ENCODE measurements at places on chromosomes 2 and 18.

GRCh38 chr2:85666435-85667316 is 1.3 kb downstream of the SFTPB start:
- no peak for DNase-seq

- DNase-seq, result no peak
Measured at GRCh38 chr2:52976143-52976949, 791.3 kb upstream of the CHAC2 start.

DNA sequence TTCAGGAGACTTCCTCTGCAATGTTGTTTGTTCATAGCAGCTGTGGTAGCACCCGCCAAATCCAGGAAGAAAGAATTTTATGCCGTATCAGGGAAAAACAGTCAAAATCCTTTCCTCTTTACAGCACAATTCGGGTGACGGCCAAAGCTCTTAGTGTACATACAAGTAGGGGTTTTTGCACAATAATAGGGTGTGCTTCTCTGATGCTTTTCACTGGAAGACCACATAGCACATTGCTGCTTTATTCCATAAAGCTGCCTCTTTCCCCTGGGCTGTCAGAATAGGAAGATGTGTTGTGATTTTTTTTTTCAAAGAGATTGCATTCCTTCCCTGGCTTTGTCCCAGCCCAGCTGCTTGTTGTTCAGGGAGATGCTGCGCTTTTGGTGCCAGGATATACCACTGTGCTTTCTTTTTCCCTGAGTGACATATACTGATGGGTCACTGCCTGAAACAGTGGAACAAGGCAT is 27.2 kb upstream of the LANCL1 start:
- no peak for DNase-seq

DNA sequence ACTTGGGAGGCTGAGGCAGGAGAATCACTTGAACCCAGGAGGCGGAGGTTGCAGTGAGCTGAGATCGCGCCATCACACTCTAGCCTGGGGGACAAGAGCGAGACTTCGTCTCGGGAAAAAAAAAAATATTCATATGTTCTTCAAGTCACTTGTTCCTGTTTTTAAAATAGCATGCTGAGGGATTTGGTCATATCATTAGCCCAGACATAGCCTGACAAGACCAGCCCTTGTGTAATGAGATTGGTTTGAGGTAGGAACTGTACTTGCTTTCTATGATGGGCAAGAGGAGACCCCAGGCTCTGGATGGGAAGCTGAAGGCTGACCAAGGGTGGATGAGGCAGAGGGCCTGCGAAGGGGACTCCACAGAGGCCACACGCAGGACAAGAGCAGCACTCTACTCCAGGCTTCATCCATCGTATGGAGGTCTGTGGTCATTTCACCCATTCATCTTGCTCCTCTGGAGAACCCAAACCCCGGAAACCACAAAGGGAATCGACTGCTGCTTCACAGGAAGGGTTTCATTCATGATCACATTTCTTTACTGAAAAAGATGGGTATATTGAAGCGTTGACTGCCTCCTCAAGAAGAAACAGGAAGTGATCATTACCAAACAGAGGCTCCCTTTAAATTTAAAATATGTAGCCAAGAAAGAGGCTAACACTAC is 87.1 kb upstream of the ZNF397 start:
- DNase-seq, result peak; percentile 13

DNA sequence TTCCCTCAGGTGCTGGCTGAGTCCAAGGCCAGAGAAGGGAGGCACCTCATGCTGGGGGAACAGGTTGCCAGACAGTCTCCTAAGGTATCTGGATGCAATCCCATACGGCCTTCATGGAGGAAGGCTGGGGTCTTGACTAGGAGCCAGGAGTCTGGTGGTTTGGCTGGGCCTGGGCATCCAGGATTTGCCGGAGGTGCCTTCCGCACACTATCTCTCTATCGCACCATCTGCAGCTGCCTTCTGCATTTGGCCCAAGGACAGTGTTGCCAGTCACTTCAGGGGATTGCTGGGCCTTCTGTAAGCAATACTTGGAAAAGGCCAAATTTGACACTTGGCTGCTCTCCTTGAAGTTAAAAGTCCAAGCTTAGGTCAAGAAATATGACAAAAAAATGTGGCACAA is 327.2 kb downstream of the EN1 start:
- no peak for DNase-seq

DNA sequence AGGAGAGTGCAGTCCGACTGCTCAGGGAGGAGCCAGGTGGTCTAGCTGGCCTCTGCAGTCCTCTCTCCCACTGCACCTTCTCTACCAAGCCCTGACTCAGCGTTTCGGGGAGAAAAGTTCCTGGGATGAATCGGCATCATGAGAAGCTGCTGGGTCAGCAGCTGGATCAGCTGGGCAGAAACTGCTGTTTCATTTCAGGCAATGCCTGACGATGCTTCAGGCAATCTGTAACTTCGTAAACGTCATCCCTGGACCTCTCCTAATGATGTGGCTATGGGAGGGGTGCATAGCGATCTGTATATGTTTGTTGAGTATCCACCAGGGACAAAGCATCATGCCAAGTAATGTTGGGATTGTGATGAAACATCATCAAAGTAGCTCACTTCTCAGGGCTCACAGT is 20.7 kb downstream of the LIPG start:
- DNase-seq, result no peak

DNA sequence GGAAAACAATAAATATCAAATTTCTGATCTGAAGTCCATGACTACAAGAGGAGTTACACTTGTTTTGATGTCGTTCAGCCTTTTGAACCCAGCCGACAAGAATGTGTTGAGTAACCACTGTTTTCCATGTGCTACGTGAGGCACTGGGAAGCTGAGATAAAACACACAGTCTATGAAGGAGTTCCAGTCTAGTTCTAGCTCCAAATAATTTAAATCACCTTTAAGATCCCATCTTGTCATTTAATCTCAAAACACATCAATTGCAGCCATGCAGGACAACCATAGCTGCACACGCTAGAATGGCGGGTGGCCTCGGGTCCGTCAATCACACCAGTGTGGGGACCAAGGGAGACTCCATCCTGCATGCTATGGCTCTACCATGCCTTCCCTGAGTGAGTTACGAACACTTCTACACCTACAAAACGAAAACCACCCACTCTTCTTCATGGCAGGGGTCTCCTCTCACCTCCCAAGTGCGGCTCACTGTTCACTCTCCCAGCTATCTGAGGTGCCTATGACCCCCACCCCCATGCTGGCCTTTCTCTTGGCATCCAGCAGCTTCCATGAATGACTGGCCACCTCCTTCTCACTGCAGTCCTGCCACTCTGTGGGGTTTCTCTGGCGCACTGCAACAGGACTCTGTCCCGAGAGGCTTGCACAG is 3.8 kb downstream of the FHL2 start:
- no peak for DNase-seq

DNA sequence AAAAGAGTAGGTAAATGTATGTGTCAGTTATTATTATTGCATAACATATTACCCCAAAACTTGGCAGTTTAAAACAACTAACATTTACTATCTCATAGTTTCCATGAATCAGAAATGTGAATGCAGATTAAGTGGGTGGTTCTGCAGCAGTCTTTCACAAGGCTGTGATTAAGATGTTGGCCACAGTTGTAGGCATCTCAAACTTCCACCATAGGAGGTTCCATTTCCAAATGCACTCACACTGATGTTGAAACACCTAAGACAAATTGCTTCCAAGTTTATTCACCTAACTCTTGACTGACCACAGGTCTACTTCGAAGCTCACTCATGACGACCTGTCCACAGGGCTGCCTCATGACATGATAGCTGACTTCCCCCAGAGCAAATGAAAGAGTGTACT is 360.8 kb downstream of the GRB14 start:
- DNase-seq, result no peak

GRCh38 chr2:10784719-10785118 is 27.9 kb downstream of the PDIA6 start:
- DNase-seq, result no peak

- no peak for DNase-seq
Measured at GRCh38 chr2:124920448-124920847, 895.4 kb downstream of the CNTNAP5 start.

DNA sequence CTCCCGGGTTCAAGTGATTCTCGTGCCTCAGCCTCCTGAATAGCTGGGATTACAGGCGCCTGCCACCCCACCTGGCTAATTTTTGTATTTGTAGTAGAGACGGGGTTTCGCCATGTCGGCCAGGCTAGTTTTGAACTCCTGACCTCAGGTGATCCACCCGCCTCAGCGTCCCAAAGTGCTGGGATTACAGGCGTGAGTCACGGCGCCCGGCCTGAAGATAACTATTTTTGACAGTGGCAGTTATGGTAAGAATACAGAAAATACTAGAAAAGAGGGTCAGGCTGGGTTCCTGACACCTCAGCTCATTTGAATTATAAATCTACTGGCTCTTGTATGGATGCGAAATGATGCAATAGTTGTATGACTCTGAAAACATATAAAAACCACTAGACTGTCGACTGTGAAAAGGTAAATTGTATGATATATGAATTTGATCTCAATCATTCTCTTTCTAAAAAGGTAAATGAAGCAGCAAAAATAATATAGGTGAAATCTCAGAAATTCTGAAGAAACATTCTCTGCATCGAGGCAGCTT is 11.1 kb upstream of the DGKD start:
- DNase-seq, result no peak

DNA sequence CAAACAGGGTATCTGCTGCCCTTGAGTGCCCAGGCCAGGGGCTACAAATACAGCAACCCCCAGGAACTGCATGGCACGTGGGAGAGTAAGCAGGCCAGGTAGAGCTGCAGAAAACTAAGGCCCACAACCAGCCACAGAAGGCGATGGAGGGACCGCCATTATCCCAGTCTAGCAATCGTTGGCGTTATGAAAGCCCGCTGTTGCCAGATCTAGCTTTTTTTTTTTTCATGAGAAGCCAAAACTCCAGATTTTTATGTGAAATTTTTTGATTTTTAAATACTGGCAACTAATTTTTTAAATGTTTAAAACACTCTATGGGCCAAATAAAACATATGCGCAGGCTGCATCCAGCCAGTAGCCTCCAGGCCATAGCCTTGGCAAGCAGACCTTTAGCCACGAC is 59.8 kb downstream of the DNMT3A start:
- no peak for DNase-seq

GRCh38 chr18:10518595-10519255 is 7.1 kb upstream of the NAPG start:
- no peak for DNase-seq

DNA sequence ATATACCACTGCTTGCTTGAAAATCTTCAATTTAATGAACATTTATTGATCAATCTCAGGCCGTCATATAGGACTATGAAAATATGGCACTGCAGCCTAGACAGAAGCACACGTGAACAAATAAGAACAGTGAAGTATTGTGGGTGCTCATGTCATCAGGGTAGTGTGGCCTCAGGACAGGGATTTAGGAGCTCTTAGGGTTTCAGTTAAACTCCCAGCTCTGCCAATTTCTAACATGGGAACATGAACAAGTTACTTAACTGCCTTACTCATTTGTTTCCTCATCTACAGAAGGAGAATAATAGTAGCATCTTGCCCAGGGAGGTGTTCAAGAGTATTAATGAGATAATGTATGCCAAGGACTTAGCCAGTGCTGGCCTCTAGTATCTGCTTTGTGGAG is 146.0 kb upstream of the MAP3K20 start:
- no peak for DNase-seq

DNA sequence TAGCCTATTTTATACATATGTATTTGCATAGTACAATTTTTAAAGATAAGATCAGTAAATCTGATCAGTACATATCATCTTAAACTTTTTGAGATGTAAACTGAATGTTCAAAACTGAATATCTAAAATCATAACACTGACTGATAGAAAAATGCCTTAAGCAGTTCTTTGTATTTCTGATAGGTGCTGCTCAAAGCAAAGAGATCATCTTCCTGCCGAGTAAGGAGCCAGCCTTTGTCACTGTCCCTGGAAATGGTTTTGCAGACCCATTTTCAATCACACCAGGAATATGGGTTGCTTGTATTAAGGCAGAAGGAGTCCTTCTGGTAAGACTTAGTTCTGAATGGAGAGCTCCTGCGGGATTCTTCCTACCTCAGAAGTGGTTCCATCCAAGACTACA is 135.0 kb downstream of the LAMA3 start:
- DNase-seq, result no peak

- DNase-seq, result no peak
Measured at GRCh38 chr2:11866358-11867335, 120.2 kb downstream of the LPIN1 start.

DNA sequence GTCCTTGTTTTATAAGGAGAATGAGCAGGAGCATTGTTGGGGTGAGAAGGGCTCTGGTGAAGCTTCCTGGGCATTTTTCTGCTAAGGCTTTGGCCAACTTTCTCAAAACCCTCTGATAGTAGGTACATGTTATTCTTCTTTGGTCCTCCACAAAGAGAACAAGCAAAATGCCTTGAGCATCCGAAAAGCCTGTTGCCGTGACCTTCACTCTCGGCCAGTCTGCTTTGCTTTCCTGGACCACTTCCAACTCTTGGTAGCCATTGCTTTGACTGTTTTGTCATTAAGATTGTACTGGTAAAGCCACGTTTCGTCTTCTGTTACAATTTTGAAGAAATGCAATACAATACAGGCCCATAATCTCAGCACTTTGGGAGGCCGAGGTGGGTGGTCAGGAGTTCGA is 27.4 kb upstream of the ALLC start:
- no peak for DNase-seq

DNA sequence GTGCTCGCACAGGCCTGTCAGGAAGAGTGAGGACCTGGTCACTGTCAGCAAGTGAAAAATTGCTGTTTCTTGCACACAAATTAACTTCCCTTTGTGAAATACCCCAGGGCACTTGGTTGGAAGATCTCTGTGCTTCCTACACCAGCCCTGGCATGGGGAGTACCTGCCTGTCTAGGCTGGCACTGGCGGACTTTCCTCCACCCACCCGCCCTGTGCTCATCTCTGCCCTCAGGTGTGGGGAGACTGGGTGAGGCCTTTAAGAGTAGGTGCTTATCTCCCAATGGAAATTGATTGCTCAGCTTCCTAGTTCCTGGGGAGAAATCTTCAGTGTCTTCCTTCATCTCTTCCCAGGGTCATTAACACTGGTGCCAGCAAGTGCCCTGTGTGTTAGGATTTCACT is 42.1 kb downstream of the IMPA2 start:
- DNase-seq, result no peak

- DNase-seq, result no peak
Measured at GRCh38 chr2:110101280-110101844, 14.3 kb downstream of the MALL start.

- no peak for DNase-seq
Measured at GRCh38 chr2:105910497-105911238, 166.0 kb downstream of the NCK2 start.

DNA sequence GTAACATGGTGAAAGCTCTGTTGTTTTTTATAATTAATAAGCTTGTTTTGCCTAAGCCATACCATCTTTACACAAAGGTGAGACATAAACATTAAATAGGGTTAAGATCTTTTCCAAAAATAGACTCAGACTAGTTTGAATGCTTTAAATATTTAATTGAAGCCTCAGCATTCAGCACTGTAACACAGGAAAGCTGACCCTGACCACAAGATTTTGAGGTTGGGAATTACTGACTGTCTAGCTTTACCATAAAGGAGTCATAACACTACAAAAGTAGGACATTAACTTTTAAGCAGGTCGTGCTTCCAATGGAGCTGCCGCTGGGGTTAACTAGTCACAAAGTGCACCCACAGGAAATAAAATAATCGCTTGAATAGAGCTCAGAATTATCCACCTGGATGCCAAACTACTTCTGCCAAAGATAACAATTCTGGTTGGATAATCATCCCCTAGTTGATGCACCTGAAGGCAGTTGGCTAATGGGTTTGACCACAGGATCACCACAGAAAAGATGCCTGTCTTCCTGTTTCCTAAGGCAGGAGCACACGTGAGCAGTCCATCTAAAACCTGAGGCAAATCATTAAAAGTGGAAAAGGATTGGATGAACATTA is 106.2 kb downstream of the COBLL1 start:
- DNase-seq, result no peak

- no peak for DNase-seq
Measured at GRCh38 chr2:150413366-150413765, 74.1 kb downstream of the RND3 start.

- DNase-seq, result no peak
Measured at GRCh38 chr2:174020926-174021662, 55.9 kb upstream of the SP3 start.
